ENCODE measurements at places on chromosomes 1 and 21. TPM values are rescaled to one million over a fixed set of nuclear protein-coding genes. Genes with fewer than 3 reads are reported as not detected.

DNA sequence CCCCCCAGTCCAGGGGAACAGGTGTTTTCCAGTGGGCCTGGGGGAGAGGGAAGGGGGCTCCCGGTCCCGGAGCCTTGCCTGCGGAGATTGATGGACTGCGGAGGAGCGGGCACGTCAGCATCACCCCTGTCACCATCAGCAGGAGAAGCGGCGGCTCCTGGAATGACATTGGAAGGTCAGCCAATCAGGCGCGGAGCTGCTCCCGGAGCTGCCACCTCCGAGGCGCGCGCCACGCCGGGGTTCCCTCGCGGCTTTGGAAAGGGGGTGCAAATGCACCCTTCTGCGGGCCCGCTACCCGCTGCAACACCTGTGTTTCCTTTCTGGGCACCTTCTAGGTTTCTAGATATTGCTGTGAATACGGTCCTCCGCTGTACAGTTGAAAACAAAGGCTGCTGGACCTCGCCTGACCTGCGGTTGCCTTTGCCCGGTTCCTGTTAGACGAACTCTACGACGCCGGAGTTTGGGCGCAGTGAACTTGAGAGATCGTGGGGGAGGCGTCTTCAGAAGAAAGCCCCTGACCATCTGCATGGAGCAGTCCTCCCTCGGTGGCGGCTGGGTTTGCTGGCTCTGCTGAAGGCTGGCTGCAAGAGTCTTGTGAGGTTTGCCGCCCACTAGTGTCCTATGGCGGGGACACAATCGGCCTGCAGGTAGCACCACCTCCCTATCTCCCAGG, 5.3 kb downstream of the DSCAM start:
- DNase-seq = peak; percentile 3

GRCh38 chr1:203625628-203626019, 1.0 kb upstream of the ATP2B4 start:
- peak; percentile 66 for DNase-seq

DNA sequence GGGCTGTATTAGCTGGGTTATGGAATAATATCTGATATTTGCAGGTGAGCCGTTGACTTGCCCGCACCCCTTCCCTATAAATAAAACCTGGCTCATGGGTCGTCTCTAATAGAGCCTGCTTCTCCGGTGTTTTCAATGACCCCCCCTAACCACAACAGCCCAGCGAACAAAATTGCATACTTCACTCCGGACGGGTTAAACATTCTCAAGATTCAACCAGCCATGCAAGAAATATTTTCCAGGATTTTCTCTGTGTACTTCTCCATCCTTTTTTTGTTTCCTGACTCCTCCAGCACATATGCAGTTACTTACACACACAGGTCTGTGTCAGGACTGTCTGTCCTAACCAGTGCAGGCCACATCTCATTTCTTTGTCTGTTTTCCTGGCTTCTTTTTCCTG, 267.7 kb downstream of the ZNF648 start:
- no peak for DNase-seq

GRCh38 chr1:179287946-179288345, 5.7 kb upstream of the SOAT1 start:
- DNase-seq = no peak

The SLC45A3 gene
- total RNA-seq = 0.70 TPM

GRCh38 chr1:116067566-116067890, 43.7 kb upstream of the MAB21L3 start:
- DNase-seq = no peak

The SLC26A9 gene
- total RNA-seq = not detected

DNA sequence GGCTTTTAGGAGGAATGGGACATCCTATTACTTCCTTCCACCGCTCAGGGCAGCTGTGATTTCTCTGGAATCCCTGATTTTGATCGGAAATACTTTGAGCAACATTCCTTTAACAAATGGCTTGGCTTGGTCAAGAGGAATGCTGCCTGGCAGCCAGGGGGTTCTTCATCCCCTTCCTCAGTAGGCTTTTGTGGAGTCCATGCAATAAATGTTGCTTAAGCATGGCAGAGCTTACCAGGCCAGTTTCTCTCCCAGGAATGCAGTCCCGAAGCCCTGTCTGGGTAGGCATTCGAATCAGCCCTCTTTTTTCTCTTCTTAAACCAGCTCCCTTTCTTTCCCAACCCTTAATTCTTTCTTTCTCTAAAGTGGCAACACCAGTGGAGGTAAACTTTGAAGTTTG, 177.1 kb upstream of the KIAA0040 start:
- DNase-seq = no peak

- DNase-seq = no peak
These were observed 520 bp downstream of the TNFRSF18 start for GRCh38 chr1:1205769-1206375.

- no peak for DNase-seq
These were observed 48.4 kb downstream of the ZBTB40 start for GRCh38 chr1:22500058-22500457.

DNA sequence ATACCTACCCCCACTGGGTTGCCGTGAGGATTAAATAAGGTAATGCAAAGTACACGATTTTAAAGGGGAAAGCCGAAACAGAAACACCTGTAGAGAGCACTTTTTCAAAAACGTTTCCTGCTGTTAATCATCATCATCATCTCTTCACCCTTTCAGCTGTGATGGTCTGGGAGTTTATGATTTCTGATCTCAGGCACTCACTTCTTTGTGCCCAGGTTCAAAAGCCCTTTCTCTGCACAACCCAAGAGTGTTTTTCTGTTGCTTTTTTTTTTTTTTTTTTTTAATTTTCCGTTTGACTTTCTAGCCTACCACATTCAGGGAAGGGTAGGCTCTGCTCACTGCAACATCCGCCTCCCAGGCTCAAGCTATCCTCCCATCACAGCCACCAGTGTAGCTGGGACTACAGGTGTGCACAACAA, 936 bp upstream of the UBXN11 start:
- DNase-seq = no peak

The MAP3K7CL gene
- 10.3 TPM for total RNA-seq

The FCGR2B gene
- not detected for total RNA-seq

The MYOM3 gene
- not detected for total RNA-seq

The EDARADD gene
- 1.9 TPM for total RNA-seq

The ANGPTL3 gene
- total RNA-seq = not detected

DNA sequence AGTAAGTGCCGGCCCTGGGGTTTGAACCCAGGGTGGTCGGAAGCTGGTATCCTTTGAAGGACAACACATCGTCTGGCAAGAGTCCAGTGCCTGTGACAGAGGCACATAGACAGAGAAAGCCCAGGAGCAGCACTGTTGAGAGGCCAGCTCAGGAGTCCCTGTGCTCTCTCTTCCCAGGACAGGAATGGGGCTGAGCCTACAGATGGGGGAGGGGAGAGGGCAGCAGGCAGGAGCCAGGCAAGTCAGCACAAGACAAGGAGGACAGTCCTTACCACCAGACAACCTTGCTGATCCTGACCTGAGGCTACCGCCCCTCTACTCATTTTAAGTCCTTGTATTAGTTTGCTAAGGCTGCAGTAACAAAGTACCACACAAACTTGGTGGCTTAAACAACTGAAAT, 27.7 kb upstream of the SYT6 start:
- no peak for DNase-seq

DNA sequence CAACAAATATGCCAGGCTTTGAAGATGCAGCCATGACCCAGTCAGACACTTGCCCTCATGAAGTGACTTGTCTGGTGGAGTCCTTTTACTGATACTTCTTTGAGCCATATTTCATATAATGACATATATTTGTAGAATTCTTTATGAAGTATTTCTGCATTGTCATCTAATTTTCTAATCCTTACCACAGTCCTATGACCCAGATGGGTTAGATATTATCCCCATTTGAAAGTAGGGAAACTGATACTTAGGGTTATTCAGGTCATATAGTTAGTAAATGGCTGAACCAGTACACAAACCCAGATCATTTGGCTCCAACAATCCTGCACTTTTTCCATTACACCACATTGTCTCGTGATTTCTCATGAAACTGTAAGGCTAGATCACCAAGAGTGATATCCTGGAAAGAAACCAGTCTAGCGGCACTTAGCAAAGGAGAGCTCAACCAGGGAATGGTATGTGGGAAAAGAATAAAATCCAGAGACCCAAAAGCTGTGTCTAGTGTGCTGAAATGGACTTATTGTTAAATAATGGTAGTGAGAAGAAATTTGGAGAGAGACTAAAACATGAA, 49.6 kb downstream of the ZFYVE9 start:
- DNase-seq = no peak

GRCh38 chr1:22319608-22320007, 132.0 kb upstream of the ZBTB40 start:
- DNase-seq = no peak
